HT-29 (cell line): ENCODE measurements at places on chromosomes 1 and 21. TPM values are rescaled to one million over a fixed set of nuclear protein-coding genes. Genes with fewer than 3 reads are reported as not detected.

DNA sequence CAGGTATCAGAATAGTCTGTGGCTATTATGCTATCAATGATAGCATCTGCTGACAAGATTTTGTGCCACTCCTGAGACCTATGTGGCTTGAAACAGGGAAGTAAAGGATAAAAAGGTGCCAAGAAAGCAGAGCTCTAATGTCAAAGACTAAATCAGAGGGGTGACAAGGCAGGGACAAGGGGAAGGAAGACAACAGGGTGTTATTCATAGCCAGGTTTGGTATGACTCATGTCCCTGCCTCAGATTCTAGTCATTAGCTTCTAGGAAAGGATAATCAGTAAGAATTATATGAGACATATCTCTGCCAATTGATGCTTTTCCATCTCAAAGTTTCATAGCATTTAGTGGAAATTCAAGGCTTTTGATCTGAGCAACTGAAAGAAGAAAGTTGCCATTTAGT lies 31.8 kb upstream of the PLD5 start:
- DNase-seq, result no peak

Gene CRNN
- not detected in 2 replicates for total RNA-seq

DNA sequence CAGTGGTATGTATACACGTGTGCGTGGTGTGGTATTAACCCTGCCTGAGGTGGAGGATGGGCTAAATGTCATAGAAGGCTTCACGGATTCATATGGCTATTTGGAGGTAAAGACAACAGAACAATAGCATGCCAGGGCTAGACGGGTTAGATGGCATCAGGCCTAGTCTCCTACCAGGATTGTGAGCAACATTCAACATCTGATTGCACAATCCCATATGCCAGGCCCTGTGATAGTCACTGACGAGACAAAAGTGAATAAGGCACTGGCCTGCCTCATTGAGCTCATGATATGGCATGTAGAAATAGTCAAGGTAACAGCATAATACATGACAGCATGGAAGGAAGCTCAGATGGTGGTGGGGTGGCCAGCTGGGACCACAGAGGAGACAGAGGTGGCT lies 167.1 kb upstream of the BEND5 start:
- no peak for DNase-seq

- no peak for DNase-seq
These were observed 81.8 kb downstream of the LAMC2 start for GRCh38 chr1:183267646-183268431.

- DNase-seq, result no peak
These were observed 43.5 kb downstream of the TRABD2B start for GRCh38 chr1:47953661-47954060.

DNA sequence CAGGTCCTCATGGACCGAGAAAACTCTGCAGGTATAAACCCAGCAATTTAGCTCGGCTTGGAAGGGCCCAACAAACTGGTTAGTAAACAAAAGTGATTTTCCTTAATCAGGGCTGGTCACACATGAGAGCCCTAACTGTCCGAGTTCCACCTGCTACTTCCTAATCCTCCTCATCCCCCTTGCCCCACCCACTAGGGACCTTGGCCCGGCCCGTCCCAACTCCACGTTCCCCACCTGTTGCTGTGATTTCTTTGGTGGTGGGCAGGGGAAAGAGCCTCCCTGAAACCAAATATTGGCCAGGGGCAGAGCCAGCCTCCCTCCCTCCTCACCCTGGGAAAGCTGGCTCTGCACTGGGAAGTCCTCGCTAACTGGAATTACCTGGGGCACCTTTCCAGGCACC lies 304.2 kb upstream of the PROX1 start:
- DNase-seq, result no peak

GRCh38 chr1:10866321-10867093 lies 70.1 kb upstream of the CASZ1 start:
- no peak for DNase-seq

DNA sequence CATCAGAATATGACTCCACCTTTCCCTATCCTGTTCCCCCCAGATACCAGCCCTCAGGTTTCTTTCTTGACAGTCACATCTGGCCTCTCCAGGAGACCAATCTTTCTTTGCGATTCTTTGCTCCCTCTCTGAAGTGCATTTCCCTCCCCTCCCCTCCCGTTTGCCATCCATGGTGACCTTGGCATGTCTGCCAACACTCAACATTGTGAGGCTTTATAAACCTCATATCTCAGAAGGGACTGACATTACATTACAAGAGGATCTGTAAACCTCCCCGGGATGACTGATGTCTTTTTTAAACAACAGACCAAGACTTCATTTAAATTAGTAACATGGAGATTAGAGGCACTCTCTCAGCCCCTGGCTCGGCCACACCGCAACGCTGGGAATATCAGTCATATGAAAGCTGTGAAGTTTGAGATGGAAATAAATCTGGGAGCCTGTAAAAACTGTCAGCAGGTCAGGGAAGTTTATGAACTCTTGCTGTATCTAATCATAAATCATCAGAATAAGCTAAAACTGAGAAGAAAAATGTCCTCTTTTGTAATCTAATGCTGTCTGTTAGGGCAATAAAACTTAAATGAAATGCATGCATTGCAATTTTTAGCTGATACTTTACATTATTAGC lies 401.7 kb upstream of the PROX1 start:
- no peak for DNase-seq

- DNase-seq, result no peak
These were observed 63.5 kb upstream of the ADARB1 start for GRCh38 chr21:45010860-45011259.

- no peak for DNase-seq
These were observed at the start of gene LCE1D for GRCh38 chr1:152796421-152796820. LCE1D (plus strand) TSS chr1:152796721; CDS start chr1:152797795, 1,074 bp downstream.

DNA sequence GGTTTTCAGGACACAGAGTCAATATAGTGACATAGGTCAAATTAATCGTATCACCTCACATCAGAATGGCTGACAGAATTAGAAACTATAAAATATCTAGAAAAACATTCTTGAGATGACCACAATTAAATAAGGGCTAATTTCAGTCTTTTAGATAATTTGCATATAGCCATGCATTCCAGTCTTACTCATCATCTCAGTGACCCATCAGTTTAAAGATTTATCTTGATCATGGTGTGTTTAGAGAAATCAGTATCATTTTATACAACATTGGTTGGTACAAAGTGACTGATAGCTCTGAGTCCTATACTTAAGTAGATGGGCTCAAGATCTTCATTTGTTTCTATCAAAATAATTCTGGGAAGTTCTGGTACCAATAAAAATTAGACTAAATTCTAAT lies 262.3 kb upstream of the SNX7 start:
- no peak for DNase-seq
